ENCODE measurements at places on chromosomes 11 and 22.

DNA sequence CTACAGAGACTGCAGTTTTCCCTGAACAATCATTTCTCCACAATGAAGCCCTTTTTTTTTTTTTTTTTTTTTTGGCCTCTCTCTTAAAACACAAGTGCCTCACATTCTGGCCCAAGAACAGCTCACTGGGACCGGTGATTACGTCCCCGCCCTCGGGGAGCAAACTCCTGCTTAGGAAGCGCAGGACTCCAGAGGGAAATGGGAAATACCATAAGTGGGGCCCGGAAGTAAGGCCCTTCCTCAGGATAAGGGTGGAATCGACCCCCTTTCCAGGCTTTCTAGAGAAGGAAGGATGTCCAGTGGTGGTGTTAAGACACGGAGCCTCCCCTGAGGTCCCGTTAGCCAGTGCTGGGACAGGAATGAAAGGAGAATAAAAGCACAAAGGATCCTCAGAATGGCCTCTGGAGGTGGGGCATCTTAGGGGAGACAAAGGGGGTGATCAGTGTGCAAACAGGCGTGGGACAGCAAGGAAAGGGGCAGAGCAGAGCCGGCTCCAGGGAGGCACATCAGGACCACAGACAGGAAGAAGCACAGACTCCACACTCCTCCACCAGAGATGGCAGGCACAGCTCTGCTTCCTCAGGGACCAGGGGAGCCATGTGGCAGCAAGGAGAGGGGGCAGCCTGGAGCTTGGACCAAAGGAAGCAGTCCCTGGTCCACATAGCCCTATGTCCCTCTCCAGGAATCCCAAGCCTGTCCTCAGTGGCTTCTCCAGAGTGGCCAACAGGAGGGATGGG, 61.3 kb downstream of the CHST1 start:
- DNase-seq = no peak

DNA sequence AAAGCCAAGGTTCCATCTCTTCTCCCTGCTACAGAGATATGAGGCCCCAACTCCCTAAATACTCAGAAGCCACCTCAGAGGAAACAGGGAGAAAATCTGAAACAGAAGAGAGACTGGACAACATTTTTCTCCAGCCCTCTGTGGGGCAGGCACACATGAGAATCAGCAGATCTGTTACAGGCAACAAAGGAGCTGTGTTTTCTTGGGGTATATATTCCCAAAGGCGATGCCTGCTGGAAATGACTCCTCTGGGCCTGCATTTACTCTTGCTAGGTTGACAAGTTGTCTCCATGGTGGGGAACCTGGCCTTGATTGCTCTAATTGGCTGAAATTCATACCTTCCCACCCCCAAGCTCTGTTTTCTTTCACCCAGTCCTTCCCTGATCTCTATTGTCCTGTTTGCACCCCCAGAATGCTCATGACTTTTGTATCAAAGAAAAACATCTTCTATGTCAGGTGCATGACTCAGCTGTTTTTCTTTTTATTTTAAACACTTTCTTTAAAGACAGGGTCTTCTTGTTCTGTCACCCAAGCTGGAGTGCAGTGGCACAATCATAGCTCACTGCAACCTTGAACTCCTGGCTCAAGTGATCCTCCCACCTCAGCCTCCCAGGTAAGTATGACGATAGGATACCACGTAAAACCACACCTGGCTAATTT, 23.5 kb upstream of the P2RY6 start:
- DNase-seq = no peak

GRCh38 chr22:27676545-27677213, 124.9 kb downstream of the MN1 start:
- no peak for DNase-seq

GRCh38 chr11:8789864-8790263, 107.3 kb downstream of the RPL27A start:
- DNase-seq = no peak

- DNase-seq = no peak
Observed at GRCh38 chr11:210122-210802, 2.8 kb downstream of the RIC8A start.

GRCh38 chr22:50218996-50219727, 18.4 kb downstream of the SELENOO start:
- peak; percentile 82 for DNase-seq

DNA sequence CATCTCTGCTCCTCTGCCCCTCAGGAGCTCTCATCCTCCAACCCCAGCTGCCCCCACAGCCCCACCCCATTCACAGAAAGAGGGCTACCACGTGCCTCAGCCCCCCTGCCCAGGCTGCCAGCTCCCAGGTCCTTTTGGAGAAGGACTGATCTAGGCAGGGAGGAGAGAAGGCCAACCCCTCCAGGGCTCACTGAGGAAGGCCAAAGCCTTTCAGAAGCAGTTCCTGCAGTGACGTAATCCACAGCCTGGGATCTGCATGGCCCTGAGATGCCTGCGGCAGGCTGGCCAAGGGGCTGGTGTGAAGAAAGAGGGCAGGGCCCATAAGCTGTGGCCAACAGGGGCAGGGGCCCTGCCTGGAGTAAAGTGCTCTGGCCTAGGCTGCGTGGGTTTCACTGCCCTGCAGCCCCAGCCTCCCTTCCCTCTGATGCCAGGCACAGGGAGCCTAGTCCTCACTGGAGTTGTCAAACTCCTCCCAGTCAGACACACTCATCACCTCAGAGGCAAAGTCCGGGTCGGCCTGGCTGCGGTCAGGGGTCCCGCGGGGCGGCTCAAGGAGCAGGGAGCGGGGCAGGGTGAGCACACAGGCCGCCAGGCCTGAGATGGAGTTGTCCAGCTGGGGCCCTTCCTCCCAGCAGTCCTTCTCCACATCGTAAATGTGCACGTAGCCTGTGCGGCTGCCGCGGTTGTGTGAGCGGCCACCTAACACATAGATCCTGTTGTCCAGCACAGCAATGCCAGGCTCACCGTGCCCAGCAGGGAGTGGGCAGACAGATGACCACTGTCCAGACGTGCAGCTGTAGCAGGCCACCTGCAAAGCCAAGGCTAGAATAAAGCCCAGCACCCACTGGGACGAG, 4.2 kb upstream of the SCARF2 start:
- no peak for DNase-seq

DNA sequence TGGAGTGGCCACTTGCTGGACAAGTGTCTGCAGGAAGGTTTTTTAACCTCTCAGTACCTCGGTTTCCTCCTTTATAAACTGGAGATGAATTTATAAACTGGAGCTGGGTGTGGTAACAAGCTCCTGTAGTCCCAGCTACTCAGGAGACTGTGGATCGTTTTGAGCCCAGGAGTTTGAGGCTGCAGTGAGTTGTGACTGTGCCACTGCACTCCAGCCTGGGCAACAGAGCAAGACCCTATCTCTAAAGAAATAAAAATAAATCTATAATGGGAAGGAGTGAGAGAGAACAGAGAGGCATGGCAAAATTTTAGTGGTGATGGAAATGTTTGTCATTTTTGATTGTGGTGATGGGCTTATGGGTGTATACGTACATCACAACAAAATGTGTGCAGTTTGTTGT, 1.4 kb upstream of the PDGFB start:
- no peak for DNase-seq

DNA sequence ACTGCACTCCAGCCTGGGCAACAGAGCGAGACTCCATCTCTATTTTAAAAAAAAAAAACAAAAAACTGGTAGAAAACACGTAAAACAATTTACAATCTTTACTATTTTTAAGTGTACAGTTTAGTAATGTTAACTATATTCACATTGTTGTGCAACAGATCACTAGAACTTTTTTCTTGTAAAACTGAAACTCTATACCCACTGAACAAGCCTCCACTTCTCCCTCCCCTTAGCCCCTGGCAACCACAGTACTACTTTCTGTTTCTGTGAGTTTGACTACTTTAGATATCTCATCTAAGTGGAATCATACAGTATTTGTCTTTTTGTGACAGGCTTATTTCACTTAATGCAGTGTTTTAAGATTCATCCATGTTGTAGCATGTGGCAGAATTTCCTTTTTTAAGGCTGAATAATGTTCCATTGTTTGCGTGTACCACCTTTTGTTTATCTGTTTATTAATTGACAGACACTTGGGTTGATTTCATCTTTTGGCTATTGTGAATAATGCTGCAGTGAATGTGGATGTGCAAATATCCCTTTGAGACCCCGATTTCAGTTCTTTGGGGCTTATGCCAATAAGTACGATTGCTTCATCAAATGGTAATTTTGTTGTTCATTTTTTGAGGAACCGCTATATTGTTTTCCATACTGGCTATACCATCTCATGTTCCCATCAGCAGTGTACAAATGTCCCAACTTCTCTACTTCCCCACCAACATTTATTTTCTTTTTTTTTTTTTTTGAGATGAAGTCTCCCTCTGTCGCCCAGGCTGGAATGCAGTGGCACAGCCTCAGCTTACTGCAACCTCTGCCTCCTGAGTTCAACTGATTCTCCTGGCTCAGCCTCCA, 11.0 kb downstream of the DDB2 start:
- no peak for DNase-seq

- no peak for DNase-seq
Observed at GRCh38 chr22:42436404-42436803, 4.2 kb upstream of the NFAM1 start.
